CD4-positive, alpha-beta T cell treated with Interleukin-15 for 4 hours (primary cell): ENCODE measurements at places on chromosomes 5 and 9.

- no peak for DNase-seq
Observed at GRCh38 chr9:113210815-113211214, 10.3 kb downstream of the FKBP15 start.

DNA sequence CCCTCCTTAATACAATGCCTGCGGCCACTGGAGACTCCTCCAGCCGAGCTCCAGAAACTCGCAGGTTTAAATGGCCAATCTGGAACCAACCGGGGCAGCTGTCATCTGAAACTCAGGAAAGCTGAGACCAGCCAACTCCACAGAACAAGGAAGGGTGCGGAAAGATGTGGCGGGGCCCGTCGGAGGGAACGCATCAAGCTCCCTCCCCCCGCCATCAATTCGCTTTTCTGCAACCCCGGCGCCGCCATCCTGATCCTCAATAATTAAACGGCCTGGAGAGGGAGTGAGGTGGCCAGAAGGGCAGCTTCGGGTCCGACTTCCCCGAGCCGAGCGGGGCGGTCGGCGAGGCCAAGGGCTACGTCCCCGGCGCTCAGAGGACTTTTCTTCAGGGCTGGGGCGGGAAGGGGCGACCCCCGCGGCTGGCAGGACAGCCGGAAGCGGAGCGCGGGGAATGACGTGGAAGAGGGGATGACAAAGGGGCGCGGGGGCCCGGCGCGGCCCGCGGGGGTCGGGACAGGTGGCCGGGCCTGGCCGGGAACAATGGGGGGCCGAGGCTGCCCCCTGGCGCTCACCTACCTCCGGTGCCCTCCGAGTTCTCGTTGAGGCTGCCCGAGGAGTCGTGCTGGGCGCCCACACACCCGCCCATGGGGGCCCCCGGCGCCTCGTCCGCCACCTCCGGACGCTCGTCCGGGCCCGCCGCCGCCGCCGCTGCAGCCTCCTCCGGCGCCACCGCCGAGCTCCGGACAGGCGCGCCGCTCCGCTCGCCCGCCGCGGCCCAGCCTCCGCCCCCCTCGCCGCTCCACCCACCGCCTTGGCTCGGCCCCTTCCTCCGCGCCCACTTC lies at the start of gene UBTD2:
Gene UBTD2, minus strand, starts transcription at position 745 of the 842 bp plus-strand sequence. Its CDS starts 99 bp downstream, at position 646.
- peak; percentile 59 for DNase-seq

DNA sequence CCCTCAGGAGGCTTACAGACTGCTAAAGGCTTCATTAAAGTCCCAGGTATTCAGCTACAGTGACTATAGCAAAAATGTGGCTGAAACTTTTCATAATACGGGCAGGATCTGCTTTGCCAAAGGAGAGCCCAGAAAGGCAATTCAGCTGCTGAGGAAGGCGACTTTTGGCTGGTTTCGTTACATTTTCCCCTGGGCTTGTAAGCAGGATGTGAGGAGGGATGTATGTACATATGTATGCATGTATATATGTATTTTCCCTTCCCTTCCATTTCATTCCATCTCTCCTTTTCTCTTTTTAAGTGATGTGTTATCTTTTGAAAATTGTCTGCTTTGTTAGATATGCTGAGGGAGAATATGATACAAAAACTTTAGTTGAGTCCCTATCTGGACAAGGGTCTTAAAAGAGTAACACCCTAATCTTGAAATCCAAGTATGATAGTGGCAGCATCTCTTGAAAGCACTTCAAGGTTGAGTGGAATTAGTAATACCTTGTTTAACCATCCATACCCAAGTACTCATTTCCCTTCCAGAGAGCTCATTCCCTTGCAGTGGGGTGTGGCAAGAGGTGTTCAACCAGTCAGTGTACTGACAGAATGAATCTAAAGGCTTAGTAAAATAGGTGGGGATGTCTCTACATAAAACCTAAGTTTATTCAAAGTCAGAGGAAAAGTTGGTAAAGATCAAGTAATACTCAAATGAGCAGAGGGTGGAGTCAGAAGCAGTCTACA lies 28.7 kb downstream of the RAD1 start:
- no peak for DNase-seq

GRCh38 chr9:5354184-5354583 lies 14.5 kb upstream of the RLN1 start:
- DNase-seq, result no peak

- peak; percentile 34 for DNase-seq
Observed at GRCh38 chr5:136037001-136037705, 8.4 kb downstream of the TGFBI start.
